ENCODE measurements at places on chromosomes 2 and 18. TPM values are rescaled to one million over a fixed set of nuclear protein-coding genes. Genes with fewer than 3 reads are reported as not detected.
A peak's percentile ranks its signal among the peaks of the same experiment; 100 is the strongest.

DNA sequence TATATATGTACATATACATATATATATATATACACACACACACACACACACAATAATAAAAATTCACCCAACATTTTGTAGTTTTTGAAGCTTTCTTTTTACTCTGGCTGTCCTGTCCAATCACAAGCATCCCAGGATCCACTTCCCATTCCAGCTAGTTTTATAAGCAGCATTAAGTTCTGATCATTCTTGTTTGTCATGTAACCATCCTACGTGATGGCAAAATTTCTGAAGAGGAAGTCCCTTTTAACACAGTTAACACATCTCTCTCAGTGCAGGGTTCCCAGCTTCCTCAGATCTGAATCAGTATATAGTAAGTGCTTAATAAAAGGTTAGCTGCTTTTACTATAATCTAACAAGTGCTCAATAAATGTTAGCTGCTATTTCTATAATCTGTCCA, 26.4 kb downstream of the MYOM1 start:
- DNase-seq, result no peak

- DNase-seq, result no peak
Measured at GRCh38 chr18:48521723-48522122, 17.1 kb upstream of the CTIF start.

DNA sequence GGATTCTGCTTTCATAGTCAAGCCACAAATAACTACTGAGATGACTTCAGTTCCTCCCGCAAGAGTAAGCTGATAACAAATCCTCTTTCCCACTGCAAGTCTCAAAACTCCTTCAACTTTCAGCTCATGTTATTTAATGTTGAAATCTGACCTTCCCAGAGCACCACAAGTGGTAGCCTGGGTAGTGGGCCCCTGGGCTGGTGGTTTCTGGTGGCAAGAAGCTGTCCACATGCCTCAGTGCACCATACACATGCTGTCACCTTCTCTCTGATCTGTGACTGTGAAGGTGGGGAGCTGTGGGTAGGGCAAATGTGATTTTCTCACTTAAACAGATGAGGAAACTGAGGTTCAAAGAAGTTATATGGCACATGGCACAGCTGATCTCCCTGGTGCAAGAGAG, 246.1 kb upstream of the EPAS1 start:
- DNase-seq, result no peak

- DNase-seq, result peak; percentile 16
Measured at GRCh38 chr2:149037851-149038250, 648 bp upstream of the LYPD6B start.

The SNTG2 gene
- not detected for total RNA-seq

The C2orf92 gene
- 3.9 TPM for total RNA-seq

The C2orf80 gene
- not detected for total RNA-seq

The SLC5A7 gene
- total RNA-seq, result not detected

The MTERF4 gene
- 30.0 TPM for total RNA-seq

The CXCR4 gene
- 1.6 TPM for total RNA-seq

The ATIC gene
- total RNA-seq, result 90.1 TPM

Measured in renal cortical epithelial cell (primary cell).